ENCODE measurements at places on chromosomes 1 and 21. TPM values are rescaled to one million over a fixed set of nuclear protein-coding genes. Genes with fewer than 3 reads are reported as not detected.
A peak's percentile ranks its signal among the peaks of the same experiment; 100 is the strongest.

- H3K27me3 ChIP-seq: no peaks in the 10 kb centered on the region
- peak overlapping the region; percentile 83 for H3K27ac ChIP-seq
- no peak overlapping the region for H3K4me3 ChIP-seq
- H3K4me1 ChIP-seq: peaks cover 9% of the 10 kb centered on the region
These were observed 150.7 kb downstream of the BACH1 start for GRCh38 chr21:29449306-29449950.

The C1orf52 gene
- total RNA-seq: 46.6 TPM

GRCh38 chr1:223834660-223835263 is 11.0 kb downstream of the TP53BP2 start:
- H3K4me3 ChIP-seq: no peak overlapping the region
- H3K4me1 ChIP-seq: peaks cover 28% of the 10 kb centered on the region
- H3K27ac ChIP-seq: peak overlapping the region; percentile 21
- H3K36me3 ChIP-seq: no peaks in the 10 kb centered on the region
- DNase-seq: no peak

GRCh38 chr1:31900790-31901189 is 37.4 kb downstream of the PTP4A2 start:
- H3K4me1 ChIP-seq: peaks cover 2% of the 10 kb centered on the region
- no peak overlapping the region for H3K27ac ChIP-seq
- H3K36me3 ChIP-seq: peaks cover 7% of the 10 kb centered on the region
- H3K27me3 ChIP-seq: no peaks in the 10 kb centered on the region

DNA sequence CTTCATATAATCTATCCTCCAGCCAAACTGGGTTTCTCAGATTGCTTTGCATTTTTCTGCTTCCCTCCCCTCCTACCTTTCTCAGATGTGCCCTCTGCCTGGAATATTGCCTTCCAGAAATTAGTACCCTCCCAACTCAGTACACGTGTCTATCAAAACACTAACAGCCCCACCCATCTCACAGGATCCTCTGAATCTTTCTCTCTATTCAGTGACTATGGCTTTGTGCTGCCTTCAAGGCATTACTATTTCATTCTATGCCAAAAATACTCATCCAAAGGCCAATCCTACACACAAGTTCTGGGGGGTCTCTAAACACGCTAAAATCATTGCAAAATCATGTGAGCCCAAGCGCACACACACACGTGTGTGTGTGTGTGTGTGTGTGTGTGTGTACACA is 58.4 kb downstream of the ZNF281 start:
- H3K36me3 ChIP-seq: no peaks in the 10 kb centered on the region
- H3K27ac ChIP-seq: peak overlapping the region; percentile 71
- no peak overlapping the region for H3K4me3 ChIP-seq
- H3K27me3 ChIP-seq: no peaks in the 10 kb centered on the region
- DNase-seq: no peak

GRCh38 chr1:232968965-232969364 is 18.6 kb downstream of the NTPCR start:
- no peak overlapping the region for H3K27ac ChIP-seq
- H3K27me3 ChIP-seq: no peaks in the 10 kb centered on the region
- H3K36me3 ChIP-seq: peaks cover 74% of the 10 kb centered on the region
- no peak overlapping the region for H3K4me3 ChIP-seq
- DNase-seq: no peak

DNA sequence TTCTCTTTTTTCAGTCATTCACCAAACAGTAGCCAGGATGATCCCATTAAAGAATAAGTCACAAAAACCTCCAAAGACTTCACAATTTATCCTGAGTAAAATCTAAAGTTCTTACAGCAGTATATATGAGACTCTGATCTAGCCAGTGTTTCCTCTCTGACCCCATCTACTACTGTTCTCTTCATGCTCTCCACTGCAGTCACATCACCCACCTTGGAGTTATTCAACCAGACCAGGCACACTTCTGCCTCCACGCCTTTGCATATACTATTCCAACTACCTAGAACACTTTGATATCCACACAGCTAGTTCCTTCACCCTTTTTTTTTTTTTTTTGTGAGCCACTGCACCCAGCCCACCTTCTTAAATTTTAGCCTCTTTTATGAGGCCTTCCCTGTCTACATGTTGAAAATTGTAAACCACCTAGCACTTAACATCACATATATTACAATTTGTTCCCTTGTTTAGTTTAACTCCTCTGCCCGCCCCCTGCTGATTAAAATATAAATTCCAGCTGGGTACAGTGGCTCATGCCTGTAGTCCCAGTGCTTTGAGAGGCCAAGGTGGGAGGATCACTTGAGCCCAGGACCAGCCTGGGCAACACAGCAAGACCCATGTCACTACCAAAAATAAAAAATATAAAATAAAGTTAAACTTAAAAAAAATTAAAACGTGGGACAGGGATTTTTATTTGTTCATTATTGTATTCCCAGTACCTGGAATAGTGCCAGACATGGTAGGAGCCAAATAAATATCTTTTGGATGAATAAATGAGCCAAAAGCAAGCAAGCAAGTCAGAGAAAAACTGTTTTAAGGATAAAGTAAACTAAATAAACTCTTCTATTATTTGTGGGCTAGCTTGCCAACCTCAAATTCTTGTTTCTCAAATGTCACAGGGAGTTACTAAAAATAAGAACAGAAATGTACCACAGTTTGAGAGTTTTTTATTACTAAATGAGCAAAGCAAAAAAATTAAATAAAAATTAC is 35.2 kb upstream of the MUTYH start:
- H3K4me3 ChIP-seq: no peak overlapping the region
- no peaks in the 10 kb centered on the region for H3K27me3 ChIP-seq
- no peaks in the 10 kb centered on the region for H3K36me3 ChIP-seq

GRCh38 chr1:5770981-5771765 is 221.1 kb downstream of the NPHP4 start:
- no peak for DNase-seq
- no peak overlapping the region for H3K4me3 ChIP-seq
- peaks cover 40% of the 10 kb centered on the region for H3K27me3 ChIP-seq
- H3K4me1 ChIP-seq: no peaks in the 10 kb centered on the region

The S100A7 gene
- not detected for total RNA-seq

The DNASE2B gene
- total RNA-seq: not detected

DNA sequence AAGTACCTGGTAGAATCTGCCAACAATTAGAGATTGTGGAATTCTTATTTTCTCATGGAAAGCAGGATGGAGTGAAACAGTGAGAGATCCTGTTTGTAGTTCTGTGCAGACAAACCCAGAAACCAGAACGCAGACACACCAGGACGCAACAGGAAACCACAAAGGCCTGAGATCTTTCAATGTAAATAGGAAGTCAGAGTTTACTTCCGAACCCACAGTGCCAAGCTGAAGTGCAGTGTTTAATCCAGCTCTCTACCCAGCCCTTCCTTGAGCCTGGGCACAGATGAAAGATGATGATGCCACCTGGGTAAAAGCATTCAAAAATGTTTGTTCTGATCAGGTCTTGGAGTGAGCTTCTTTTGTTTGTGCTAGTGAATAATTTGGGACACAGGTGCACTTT is 244.2 kb upstream of the HOOK1 start:
- H3K36me3 ChIP-seq: no peaks in the 10 kb centered on the region
- DNase-seq: peak; percentile 29
- no peak overlapping the region for H3K27ac ChIP-seq
- no peaks in the 10 kb centered on the region for H3K27me3 ChIP-seq
- no peak overlapping the region for H3K4me3 ChIP-seq
- H3K4me1 ChIP-seq: peaks cover 24% of the 10 kb centered on the region

GRCh38 chr1:156505679-156506298 is 5.2 kb upstream of the MEF2D start:
- H3K4me3 ChIP-seq: no peak overlapping the region
- H3K27ac ChIP-seq: peak overlapping the region; percentile 97
- no peaks in the 10 kb centered on the region for H3K36me3 ChIP-seq
- peaks cover 5% of the 10 kb centered on the region for H3K27me3 ChIP-seq
- H3K4me1 ChIP-seq: peaks cover 71% of the 10 kb centered on the region
- DNase-seq: no peak

The MIXL1 gene
- not detected for total RNA-seq

DNA sequence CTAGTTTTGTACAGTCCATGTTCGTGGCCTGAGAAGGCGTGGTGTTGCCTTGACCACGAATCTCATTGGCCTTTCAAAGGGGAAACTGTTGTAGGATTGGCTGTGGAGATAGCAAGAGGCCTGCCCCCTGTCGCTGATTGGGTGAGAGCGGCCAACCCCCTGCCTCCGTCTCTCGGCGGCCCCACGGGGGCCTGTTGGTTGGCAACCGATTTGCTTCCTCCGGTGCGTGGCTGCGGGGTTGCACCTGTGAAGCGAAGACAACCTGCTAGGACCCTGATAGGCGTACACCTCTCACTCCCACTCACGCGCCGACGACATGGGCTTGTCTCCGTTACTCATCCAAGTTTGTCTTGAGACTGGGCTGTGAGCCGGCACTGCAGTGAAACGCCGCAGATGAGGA is at the start of gene UBE2U:
TSS of gene UBE2U (plus strand) at position 204 of the 400 bp plus-strand sequence. CDS start 428 bp downstream, outside the sequence.
- H3K4me1 ChIP-seq: no peaks in the 10 kb centered on the region
- H3K27me3 ChIP-seq: peaks cover 9% of the 10 kb centered on the region
- H3K36me3 ChIP-seq: no peaks in the 10 kb centered on the region
- H3K4me3 ChIP-seq: no peak within 1 kb of the TSS
- no peak within 1 kb of the TSS for H3K27ac ChIP-seq

The SPRR2B gene
- total RNA-seq: not detected

The ACTN2 gene
- not detected for total RNA-seq

GRCh38 chr1:155083865-155084721 is 5.5 kb downstream of the EFNA3 start:
- peaks cover 2% of the 10 kb centered on the region for H3K27me3 ChIP-seq
- DNase-seq: no peak
- peak overlapping the region; percentile 84 for H3K4me3 ChIP-seq

- H3K4me1 ChIP-seq: no peaks in the 10 kb centered on the region
- H3K27ac ChIP-seq: no peak overlapping the region
- H3K36me3 ChIP-seq: no peaks in the 10 kb centered on the region
- H3K4me3 ChIP-seq: no peak overlapping the region
- H3K27me3 ChIP-seq: peaks cover 23% of the 10 kb centered on the region
- no peak for DNase-seq
These were observed 9.2 kb downstream of the CSMD2 start for GRCh38 chr1:34155860-34156259.

The SLC16A4 gene
- 0.23 TPM for total RNA-seq

The CAPN2 gene
- total RNA-seq: 206 TPM
